Mammary epithelial cell (primary cell): ENCODE measurements at places on chromosomes 2 and 18. TPM values are rescaled to one million over a fixed set of nuclear protein-coding genes. Genes with fewer than 3 reads are reported as not detected.

DNA sequence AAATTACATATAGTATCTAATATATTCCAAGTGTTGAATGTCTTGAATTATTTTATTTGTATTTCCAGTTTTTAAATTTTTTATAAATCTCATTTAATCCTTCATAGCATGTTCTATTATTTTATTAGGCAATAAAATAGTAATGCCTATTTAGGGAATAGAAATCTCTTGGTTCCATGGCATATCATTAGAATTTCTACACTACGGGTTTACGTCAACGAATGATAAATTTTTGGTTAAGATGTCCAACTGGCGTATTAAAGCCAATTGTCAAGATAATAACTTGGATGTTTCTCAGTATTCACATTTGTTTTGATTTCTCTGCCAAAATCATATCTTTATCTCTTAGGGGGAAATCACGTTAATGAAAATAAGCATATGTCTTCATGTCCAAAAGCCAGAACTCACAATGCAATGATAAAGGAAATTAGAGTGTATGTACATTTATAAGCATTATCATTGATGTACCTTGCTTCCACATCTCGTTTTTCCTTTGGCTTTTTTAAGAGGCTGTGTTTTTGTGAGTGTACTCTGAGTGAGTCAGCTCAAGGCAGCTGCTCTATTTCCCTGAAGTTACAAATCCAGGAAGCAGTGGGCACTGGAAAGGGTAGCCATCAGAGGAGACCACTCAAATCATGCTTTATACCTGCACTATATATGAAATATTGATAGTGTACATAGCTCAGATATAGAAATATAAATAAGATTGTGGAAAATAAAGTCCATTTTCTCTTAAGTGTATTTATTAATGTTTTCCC, 115.8 kb upstream of the PDE1A start:
- no peak for DNase-seq

- DNase-seq, result no peak
Observed at GRCh38 chr18:67468038-67468437, 48.5 kb downstream of the DSEL start.

GRCh38 chr2:164739966-164740365, 101.7 kb downstream of the COBLL1 start:
- DNase-seq, result peak; percentile 82

DNA sequence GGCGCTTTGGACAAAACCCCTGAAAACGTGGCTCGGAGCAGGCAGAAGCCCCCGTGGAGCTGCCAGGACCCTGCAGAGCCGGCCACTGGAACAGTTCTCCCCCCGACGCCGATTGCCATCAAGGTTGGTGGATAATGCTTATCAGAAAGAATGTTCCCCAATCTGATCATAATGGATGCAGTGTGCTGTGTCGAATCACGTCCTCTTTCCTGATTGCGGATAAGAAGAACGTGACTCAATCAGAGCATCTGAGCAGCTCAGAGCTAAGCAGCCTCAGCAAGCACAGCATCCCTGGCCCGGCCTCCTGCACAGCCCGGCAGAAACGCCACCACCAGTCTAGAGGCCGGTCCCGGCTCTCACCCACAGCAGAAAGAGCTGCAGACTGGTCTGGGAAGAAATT, 488.0 kb downstream of the EIPR1 start:
- DNase-seq, result no peak

- DNase-seq, result peak; percentile 55
Observed at GRCh38 chr2:202038471-202039277, 5.0 kb downstream of the FZD7 start.

GRCh38 chr18:75170916-75171315, 38.0 kb downstream of the PTGR3 start:
- DNase-seq, result no peak

Gene IFIH1
- 1.8 TPM for polyA plus RNA-seq
